Small intestine (tissue), 16 donors: ENCODE measurements at places on chromosomes 3 and 15. TPM values are rescaled to one million over a fixed set of nuclear protein-coding genes. Genes with fewer than 3 reads are reported as not detected.

DNA sequence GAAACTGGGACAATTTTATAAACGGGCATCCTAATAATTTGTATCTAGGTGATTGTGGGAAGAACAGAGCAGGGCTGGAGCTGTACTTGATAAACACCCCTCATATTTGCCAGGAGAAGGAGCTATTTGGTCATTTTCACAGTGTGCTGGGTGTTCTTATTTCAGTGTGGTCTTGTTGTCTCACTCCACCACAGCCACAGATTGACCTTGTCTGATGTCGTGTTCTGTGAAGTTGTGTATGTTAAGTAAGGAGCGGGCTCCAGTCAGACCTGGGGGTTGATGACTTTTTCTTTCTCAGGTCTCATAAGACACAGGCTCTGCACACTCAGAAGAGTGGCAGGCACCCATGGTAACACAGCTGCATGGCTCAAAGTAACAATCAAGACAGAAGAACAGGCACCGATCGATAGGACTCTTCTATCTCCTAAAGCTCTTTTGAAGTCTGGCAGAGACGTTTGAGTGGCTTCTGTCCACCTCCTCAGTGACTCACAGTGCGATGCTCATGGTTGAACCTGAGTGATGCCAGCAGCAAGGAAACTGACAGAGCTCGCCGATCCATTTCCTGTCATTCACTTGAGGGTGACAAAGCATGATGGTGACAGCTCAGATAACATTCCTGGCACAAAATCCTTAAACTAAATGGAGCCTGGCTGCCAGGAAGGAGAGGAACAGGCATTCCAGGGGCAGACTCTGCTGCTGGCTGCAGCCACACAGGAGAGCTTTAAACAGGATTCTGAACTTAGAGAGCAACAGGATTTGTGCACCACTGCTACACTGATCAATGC is 20.8 kb downstream of the DPH3 start:
- no peak for DNase-seq

GNAT1 gene
- polyA plus RNA-seq = not detected

OR5H14 gene
- polyA plus RNA-seq = not detected

PGBD4 gene
- polyA plus RNA-seq = 0.27 TPM

ZBTB47 gene
- 0.89 TPM for polyA plus RNA-seq

- no peak for DNase-seq
Observed at GRCh38 chr3:138049157-138049919, 39.4 kb downstream of the CLDN18 start.

TIGIT gene
- 0.45 TPM for polyA plus RNA-seq
